ENCODE measurements at places on chromosomes 4 and X.

GRCh38 chr4:154998284-154998683 lies 210.2 kb upstream of the NPY2R start:
- DNase-seq = no peak

DNA sequence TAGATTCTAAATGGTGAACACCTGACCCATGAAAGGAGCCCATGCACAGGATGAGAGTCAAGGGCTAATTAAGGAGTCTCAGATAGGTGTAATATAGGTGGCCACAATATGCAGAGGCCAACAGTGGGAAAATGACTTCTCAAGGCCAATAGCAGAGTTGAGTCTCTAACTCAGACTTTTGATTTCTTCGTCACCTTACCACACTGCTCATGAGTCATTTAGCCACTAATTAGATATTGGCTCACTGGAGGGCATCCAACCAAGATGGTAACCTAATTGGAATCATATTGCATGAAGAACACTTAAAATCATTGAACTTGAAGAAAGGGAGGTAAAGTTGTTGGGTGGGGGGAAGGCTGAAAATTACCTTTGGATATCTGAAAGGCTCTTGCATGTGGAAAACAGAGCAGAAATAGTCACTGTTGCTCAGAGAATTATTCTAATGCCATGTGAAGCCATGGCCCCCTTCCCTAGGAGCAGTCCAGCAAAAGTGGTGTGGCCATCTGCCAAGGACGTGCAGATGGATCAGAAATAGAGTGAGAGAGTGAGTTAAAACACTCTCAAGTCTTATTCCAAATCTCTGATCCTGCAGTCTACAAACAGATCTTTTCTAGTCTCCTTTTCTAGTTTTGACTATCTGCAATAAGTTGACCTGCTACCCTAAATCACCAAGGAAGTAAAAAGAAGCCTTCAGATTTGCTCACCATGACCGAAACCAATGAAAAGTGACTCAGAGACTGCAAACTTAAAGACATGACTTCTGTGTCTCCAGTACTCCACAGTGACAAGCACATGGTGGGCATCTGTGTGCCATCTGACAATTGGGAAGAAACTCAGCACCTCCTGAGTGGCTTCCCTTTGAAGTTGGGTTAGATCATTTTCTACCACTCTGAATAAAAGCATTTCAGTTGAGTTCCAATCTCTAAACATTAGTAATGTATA lies 93.9 kb upstream of the C1QTNF7 start:
- DNase-seq = no peak

GRCh38 chr4:101236097-101236496 lies 111.2 kb downstream of the PPP3CA start:
- DNase-seq = no peak

- peak; percentile 69 for DNase-seq
Measured at GRCh38 chr4:183098019-183098722, 886 bp upstream of the WWC2 start.

DNA sequence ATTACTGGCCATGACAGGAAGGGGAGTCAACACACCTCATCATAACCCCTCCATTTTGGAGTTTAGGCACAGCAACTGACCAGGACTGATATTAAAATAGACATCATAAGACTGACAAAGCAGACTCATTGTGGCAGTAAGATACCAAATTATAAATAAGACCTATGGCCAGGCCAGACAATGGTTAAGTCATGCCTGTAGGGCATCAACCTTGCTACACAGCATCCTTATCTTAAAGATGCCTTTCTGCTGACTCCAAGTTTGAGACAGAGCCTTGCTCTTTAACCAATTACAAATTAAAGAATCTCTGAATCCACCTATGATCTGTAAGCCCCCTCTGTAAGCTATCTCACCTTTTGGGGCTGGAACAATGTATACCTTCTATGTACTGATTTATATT lies 65.5 kb downstream of the VCX2 start:
- no peak for DNase-seq

DNA sequence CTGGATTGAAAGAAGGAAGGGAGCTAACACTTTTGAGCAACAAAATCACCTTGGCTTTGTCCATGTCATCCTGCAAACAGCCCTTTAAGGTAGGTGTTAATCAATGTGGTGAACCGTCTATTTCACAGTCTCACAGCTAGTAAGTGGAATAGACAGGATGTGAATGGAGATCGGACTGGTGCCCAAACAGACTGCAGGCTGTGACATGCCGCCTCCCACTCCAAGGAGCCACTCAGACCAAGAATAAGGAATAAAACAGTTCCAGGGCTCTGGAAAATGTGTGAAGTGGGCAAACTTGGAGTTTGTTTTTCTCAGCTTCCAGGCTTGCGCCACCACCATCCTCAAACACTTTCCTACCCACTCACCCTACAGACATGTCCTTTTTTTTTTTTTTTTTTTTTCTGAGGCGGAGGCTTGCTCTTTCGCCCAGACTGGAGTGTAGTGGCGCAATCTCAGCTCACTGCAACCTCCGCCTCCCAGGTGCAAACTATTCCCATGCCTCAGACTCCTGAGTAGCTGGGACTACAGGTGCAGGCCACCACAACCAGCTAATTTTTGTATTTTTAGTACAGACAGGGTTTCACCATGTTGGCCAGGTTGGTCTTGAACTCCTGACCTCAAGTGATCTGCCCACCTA lies 57.7 kb upstream of the SEC24B start:
- no peak for DNase-seq

- DNase-seq = no peak
Measured at GRCh38 chr4:2900741-2901140, 57.1 kb downstream of the ADD1 start.

DNA sequence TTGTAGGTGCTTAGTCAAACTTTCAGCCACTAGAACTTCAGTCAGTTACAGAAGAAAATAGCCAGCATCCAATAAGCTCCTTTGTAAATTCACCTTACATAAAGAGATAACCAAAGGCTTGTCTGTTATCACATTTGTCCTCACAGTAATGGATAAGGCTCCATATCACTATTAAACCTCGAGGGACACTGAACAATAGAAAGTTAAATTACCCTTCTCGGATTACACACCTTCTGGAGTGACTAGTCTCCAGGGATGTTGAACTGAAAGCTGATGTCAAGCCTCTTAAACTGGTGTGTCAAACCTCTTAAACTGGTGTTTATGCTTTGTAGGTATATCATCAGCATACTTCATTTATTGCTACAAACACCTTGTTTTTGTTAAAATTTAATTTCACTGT lies 639.0 kb downstream of the CENPC start:
- peak; percentile 18 for DNase-seq

GRCh38 chr4:88216395-88216794 lies 58.0 kb upstream of the ABCG2 start:
- DNase-seq = no peak

DNA sequence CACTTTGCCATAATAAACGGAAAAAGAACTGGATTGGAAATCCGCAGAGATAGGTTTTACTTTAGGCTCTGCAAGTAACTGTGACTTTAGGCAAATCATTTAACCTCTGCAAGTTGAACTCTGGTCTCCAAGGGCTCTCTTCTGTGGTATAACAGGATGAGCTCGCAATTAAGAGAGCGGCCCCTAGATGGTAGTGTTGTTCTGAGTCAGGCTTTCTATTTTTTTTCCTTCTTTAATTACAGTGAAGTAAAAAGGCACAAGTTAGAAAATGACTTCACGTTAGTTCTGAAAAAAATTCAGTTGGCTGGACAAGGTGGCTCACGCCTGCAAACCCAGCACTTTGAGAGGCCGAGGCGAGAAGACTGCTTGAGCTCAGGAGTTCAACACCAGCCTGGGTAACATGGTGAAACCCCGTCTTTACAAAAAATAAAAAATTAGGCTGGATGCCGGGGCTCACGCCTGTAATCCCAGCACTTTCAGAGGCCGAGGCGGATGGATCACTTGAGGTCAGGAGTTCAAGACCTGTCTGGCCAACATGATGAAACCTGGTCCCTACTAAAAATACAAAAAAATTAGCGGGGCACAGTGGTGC lies 18.0 kb downstream of the RPS3A start:
- DNase-seq = peak; percentile 73

GRCh38 chr4:30847167-30847566 lies 127.0 kb downstream of the PCDH7 start:
- DNase-seq = peak; percentile 33

GRCh38 chr4:104591510-104591911 lies 96.8 kb upstream of the CXXC4 start:
- DNase-seq = peak; percentile 67

DNA sequence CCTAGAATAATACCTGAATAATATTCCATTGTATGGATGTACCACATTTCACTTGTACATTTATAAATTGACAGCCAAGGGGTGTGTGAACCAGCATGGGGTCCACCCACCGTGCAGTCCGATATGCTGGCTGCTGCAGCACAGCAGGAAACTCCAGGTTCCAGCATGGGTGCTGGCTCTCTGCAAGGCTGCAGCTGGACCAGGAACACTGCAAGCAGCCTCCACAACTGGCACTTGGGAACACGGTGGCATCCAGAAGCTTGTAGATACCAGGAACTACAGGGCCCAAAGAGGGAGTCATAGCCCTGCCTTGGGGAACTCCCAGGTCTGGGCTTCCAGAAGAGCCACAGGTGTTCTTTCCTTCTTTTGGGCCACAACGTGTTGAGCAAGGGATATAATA lies 91.2 kb downstream of the NXF2 start:
- no peak for DNase-seq

- peak; percentile 50 for DNase-seq
Measured at GRCh38 chrX:37685381-37686359, at the start of gene XK. TSS of gene XK (plus strand) at chrX:37685791. CDS start at chrX:37685962, 171 bp downstream.

DNA sequence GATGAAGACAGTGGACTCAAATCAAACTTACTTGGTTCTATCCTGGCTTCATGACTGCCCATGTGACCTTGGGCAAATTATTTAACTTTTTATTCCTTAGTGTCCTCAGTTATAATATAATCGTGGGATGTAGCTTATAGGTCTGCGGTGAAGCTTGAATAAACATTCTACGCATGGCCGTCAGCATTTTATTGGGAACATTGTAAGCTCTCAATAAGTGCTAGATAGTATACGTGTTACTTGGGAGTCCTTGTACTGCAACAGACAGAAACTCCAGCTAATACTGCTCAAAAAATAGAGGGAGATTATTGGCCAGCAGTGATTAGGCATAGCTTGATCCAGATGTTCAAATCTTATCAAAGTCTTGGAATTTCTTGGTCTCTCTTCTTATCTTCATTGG lies 104.8 kb downstream of the SYTL5 start:
- DNase-seq = no peak

GRCh38 chr4:109616243-109616642 lies 56.2 kb downstream of the MCUB start:
- no peak for DNase-seq

GRCh38 chrX:81890521-81890920 lies 688.6 kb downstream of the SH3BGRL start:
- no peak for DNase-seq

DNA sequence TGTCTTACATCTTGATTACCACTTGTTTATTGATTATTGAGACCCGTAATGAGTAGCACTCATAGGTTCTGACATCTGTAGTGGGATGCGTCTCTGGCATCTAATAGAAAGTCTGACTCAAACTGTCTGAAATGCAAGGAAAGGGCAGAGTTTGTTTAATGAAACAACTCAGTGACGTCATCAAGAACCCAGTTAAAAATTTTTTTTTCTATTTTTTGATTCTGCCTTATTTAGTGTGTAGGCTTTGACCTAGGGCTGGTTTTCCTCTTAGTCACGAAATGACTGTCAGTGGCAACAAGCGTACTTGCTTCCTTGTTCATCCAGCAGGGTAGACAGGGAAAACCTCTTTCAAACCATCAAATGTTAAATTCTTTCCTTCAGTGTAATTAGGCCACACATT lies 3.1 kb upstream of the CDKL5 start:
- no peak for DNase-seq

GRCh38 chrX:102154218-102154860 lies 1.4 kb downstream of the BEX5 start:
- DNase-seq = no peak

DNA sequence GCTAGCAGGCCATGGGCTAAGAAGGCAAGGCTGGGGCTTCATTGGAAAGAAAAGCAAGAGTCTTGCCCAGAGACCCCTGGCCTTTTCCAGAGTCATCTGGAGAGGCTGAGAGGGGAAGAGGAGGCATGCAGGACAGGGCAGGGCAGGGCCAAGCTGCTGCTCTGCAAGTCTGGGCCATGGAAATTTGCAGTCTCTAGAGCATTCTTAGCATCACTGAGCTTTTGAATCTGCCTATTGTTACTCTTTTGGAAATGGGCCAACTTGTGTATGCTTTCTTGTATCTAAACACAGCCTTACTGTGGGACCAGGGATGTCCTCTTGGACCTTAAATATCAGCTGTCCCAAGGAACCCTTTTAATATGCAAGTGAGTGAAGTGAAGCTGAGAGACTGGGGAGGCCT lies 560.5 kb downstream of the MID1IP1 start:
- no peak for DNase-seq

DNA sequence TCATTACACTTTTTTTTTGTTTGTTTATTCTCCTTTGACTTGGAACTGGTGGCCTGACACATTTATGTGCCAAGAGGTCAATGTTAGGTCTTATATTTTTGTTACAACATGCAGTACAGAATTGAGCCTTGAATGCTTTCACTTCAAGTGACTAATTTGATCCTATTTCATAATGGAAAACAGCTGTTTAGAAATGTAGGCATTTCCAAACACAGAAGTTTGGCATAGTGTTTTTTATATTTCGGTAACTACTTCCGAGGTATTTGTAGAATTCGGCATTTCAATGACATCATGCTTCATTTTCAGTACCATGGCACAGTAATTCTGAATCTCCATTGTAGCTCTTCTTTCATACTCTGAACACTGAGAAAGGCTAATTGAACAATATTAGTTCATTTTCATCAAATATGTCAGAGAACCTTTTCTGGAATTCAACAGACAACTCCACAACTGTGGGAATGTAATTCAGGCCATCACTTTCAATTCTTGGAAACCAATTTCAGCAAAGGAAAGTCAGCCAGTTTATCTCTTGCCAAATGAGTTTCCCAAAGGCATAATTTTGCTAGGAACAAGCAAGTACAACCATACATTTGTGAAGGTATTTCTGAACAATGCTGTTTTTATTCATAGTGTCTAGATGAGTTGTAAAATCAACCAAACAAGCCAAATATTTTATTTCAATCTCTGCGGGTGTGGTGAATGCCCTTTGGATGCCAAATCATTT lies 11.4 kb downstream of the FAM120C start:
- DNase-seq = no peak

DNA sequence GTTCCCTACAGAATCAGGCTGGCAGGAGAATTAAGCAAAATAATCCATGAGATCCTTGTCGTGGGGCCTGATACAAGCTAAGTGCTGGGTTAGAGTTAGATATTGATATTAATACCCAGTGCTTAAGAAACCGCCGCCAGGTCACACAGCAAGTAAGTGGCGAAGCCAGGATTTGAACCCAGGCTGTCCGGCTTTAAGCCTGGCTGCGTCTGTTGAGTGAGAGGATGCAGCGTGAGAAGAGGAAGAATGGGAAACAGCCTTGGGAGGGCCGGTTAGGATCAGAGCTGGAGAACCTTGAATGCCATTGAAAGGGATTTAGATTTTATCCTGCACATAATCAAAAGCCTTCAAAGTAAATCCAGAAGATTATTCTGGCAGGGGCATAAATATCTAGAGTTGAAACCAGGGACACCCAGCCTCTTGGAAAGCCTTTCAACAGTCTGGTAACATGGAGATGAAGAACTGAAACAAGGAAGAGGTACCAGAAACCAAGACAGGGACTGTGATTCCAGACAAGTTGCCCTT lies 64.8 kb upstream of the HELT start:
- DNase-seq = no peak

- DNase-seq = no peak
Measured at GRCh38 chr4:74714611-74715130, 79.7 kb downstream of the BTC start.

All from iPS-NIHi11 (cell line).